ENCODE measurements at places on chromosomes 3 and 15.

- no peak for DNase-seq
Observed at GRCh38 chr15:63970621-63971426, 75.5 kb downstream of the DAPK2 start.

- DNase-seq: peak; percentile 45
Observed at GRCh38 chr3:168249550-168250414, 154.1 kb upstream of the GOLIM4 start.

GRCh38 chr3:161325059-161325458 lies 46.3 kb downstream of the SPTSSB start:
- DNase-seq: no peak

DNA sequence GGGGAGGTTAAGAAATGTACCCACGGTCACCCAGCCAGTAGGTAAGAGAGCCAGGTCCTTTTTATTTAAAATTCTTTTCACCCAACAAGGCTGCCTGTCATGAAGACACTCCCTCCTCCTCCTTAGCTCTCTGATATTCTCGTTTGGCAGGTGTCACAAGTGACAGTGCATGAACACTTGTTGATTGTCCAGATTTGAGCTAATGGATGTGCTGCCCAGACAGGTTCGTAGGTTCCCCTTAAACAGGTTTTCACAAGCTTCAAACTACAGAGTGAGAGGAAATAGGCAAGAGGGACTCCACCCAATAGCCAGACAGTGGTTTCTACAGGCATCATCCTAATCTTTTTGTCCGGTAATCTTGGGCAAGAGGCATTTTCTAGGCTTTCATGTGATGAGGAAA lies 32.2 kb downstream of the ATP13A4 start:
- no peak for DNase-seq

GRCh38 chr15:25368850-25369249 lies 70.0 kb downstream of the UBE3A start:
- DNase-seq: no peak

GRCh38 chr3:184648636-184649035 lies 63.2 kb downstream of the MAGEF1 start:
- no peak for DNase-seq

GRCh38 chr15:96392380-96393208 lies 62.1 kb downstream of the NR2F2 start:
- DNase-seq: no peak

DNA sequence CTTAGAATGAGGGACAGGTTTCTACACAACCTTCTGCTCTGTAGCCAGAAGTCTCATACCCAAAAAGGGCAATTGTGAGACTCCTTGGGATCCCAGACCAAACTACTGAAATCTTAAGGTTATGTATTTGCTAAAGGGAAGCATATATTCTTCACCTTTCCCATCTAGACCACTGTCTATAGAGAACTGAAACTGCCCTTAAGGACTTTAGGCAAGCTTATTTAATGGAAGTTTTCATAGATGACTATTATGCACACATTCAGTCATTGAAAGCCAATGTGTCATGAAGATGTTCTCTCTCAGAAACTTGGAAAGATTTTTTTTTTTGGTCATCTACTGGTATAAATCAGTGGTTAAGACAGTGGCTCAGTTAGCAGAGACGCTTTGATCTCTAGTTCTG lies 365.3 kb downstream of the MCTP2 start:
- no peak for DNase-seq

GRCh38 chr15:85457392-85457968 lies 77.1 kb downstream of the AKAP13 start:
- no peak for DNase-seq

GRCh38 chr15:93070551-93071296 lies 18.3 kb downstream of the RGMA start:
- no peak for DNase-seq

DNA sequence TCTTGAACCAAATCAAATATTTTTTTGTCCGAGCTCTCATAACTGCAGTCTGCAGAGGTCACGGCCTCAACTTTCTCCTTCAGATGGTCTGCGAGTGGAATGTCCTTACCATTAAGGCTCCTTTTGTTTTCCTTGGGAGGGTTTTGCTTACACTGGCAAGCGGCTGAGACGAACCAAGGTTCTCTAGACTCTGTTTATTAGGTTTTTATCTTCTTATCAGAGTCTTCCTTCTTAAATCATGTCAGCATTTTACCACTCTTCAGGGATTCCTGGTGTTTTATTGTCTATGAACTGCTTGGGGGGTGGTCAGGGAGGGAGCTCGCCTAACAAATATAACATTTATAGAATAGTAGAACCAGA lies 773.7 kb upstream of the NR2F2 start:
- no peak for DNase-seq

- DNase-seq: no peak
Observed at GRCh38 chr3:194078045-194078821, 57.7 kb upstream of the HES1 start.

DNA sequence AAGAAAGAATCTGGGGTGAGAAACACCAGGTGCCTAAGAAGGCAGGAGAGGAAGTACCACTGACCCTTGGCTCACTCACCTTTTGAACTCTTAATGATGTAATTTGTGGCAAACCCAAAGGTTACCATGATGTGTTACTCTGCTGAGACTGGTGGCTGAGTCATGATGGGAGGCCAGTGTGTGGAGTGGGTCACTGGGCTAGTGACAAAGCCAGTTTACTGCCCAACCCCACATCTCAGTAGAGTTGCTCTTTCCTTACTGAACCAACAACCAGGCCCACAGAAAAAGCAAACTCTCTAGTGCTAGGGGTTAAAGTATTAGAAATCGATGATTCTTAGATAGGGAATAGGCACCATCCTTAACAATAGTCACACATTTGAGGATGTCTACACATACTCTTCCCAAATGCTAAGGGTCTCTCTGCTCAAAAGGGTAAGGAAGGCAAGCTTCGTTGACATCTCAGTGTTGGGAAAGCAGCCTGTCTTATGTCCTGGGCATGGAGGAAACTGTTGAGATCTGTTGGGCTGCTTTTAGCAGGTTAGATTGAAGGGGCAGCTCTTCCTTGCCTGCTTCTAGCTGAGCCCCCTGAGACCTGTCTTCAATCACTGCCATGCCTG lies 3.1 kb downstream of the RBP2 start:
- DNase-seq: no peak

GRCh38 chr3:146306656-146307455 lies 56.0 kb upstream of the PLSCR4 start:
- DNase-seq: no peak

GRCh38 chr3:127715532-127715931 lies 42.8 kb downstream of the ABTB1 start:
- no peak for DNase-seq

DNA sequence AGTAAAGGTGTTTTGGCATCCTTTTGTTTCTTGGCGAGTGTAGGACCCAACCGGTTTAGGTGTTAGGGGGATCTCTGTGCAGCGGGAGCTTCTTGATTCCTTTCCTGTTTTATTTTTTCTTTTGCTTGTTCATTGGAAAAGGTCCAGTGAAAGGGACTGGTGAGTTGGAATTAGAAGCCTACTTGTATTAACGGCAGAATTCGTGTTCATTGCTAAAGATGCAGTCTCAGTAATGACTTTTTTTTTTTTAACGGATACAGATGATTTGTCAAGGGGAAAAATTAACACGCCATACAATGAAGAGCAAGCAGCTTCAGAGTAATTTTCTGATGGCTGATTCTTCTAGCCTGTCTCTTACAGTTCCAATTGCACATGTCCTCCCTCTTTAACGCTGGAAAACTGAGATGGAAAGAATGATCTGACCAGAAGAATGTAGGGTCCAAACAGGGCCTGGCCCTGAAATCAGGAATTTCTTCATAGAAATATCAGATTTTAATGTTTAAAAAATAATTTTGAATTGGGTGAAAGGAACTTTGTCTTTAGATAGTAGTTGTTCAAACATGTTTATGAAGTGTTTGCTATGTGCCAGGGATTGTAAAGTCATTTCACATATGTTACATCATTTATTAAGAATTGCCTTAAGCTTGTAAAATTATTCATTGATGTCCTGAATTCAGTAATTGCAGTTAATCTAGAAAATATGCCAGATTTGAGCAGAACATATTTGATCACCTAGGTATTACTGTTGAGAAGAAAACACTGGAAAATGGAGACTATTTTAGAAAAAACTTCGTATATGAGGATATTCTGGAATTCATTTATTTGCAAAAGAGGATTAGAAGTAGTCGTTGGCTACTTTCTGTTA lies 1.4 kb downstream of the MAPK6 start:
- no peak for DNase-seq

- no peak for DNase-seq
Observed at GRCh38 chr3:57244946-57245345, 17.4 kb downstream of the APPL1 start.

GRCh38 chr3:62874711-62875557 lies at the start of gene CADPS:
Gene CADPS, minus strand, starts transcription at chr3:62875416. Its CDS starts 387 bp downstream, at chr3:62875029.
- peak; percentile 40 for DNase-seq

- no peak for DNase-seq
Observed at GRCh38 chr3:70471464-70472342, 159.3 kb upstream of the MDFIC2 start.

GRCh38 chr3:149291178-149291577 lies 42.3 kb downstream of the TM4SF18 start:
- no peak for DNase-seq

DNA sequence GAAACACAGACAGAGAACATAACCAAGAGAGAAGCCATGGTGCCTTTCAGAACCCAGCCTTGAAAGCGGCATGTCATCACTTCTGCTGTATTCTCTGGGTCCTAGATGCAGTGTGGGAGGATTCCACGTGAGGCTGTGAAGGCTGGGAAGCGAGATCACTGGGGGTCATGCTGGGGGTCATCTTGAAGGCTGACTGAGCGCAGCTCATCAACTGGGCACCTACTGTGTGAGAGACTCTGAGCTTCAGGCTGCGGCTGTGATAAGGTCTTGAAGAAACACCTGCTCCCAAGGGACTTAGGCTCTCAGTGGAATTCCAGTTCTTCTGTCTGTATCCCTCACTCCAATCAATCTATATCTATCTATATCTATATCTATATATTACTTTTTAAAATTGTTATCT lies 91.8 kb upstream of the KLF13 start:
- no peak for DNase-seq

DNA sequence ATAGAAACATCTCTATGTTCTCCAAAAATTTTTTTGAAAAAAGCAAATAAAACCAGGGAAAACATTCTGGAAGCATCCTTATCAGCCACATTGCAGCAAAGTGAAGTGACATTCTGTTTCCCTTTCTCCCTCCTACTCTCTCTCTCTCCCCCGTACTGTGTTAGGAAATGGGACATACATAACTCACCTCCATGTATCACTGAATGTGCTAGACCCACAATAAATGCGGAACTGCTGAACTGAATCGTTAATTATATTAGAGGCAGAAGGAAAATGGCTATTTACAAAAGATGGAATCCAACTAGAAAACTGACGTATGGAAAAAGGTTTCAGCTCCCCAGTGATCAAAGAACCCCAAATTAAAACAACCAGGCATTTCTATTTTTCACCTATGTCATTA lies 129.8 kb downstream of the MINAR1 start:
- DNase-seq: no peak

DNA sequence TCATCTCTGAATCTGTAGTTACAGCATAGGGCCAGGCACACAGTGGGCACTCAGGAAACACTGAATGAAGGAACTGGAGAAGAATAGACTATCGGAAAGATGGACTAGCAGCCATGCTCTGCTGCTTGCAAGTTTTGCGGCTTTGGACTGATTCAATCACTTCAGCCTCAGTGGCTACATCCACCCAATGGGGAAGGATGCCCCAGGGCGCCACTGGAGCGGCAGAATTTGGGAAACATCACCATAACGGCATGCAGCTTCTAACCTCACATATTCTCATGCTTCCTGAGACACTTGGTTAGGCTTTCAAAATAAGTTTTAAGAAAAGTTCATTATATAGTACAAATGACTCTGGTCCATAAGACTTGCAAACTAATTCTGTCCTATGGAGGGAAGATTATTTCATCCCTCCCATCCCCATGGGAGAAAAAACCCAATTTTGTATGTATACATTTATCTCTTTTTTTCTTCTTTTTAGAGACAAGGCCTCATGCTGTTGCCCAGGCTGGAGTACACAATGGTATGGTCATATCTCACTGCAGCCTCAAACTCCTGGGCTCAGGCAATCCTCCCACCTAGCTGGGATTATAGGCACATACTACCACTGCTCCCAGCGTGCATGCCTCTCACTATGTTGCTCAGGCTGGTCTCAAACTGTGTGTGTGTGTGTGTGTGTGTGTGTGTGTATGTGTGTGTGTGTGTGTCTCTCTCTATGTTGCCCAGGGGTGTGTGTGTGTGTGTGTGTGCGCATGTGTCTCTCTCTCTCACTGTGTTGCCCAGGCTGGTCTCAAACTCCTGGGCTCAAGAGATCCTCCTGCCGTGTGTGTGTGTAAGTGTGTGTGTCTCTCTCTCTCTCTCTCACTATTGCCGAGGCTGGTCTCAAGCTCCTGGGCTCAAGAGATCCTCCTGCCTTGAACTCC lies 4.1 kb upstream of the FANCD2 start:
- DNase-seq: no peak

DNA sequence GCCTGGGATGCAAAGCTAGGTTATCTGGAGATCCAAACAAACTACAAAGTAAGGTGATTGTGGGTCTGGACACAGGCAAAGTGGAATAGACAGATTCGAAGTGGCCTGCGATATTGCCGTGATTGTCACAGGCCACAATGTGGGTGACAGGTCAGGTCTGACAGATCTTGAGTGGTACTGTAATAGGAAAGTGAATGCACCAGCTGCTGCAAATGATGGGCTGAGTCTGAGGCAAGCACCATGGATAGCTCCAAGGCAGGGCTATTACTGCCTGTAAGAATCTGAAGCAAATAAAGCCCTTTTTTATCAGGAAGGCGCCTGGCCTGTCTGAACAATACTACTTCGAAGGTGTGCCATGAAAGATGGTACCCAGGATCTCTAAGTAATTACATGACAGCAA lies 10.0 kb downstream of the ARMC8 start:
- no peak for DNase-seq

DNA sequence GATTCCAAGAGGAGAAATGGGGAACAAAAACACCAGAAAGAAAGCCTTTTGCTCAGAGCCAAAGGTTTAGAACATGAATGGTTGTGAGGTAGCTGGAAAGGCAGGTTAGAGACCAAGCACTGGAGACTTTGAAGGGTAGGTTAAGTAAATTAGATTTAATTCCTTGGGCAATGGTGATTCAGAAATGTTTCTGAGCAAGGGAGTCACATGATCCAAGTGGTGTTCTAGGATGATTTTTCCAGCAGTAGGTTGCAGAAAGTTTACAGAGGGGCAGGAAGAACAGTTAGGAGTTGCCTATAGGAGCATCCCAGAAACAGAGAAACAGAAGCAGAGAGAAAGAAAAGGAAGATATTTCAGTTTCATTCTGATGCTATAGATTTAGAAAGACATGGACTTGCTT lies 139.8 kb downstream of the WDR76 start:
- DNase-seq: no peak

DNA sequence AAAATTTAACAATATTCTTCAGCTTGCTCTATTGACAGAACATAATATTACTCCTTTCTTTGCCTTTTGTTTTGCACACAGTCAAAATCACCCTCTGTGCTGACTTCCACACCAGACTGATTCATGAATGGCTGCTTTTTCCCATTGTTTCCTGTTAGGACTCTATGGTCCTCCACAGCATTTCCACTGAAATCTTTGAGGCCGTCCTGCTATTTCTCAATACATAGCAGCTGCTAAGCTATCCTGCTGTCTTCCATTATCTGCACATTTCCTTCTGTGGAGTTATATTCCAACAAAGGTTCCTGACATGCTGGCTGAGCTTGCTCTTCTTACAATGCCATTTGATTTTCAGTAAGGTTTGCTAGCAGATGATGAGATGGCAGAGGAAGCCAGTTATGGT lies 153.3 kb downstream of the EPHA3 start:
- DNase-seq: no peak
